ENCODE measurements at places on chromosomes 5 and 9.

DNA sequence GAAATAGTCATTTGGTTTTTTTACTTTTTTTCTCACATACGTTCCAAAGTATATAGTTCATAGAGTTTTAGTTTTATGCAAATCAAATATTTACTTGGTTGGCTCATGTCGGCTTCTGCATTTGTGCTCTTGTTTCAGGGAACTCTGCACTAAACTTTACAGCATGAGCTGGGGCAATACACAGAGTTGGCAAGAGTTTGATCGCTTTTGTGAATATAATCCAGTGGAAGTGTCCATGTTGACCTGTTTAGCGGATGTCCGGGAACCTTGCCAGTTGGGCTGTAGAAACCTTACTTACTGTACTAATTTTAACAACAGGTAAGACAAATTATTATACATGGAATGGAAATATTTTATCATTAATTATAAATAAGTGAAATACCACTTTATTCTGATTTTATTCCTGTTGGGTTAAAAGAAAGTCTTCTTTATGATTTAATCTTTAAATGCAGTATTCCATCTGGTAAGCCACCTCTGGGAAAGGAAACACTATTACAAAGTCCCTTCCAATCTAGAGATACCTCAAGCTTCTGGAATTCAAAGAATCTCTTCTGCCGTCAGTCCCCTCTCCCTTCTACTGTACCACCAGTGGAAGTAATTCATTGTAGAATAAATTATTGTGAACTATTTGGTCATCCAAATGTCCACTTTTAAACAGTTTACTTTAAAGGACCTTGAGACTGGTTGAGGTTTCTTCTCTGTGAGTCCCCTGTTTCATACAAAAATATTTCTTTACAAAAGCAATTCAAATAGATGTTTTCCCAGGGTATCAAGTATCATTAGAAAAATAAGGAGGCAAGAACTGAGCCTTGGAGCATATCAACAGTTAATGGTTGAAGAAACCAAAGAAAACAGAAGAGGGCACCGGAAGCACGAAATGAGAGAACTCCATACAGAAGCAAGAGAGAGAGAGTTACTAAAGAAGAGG is 45.2 kb upstream of the GLIPR2 start:
- no peak for DNase-seq

DNA sequence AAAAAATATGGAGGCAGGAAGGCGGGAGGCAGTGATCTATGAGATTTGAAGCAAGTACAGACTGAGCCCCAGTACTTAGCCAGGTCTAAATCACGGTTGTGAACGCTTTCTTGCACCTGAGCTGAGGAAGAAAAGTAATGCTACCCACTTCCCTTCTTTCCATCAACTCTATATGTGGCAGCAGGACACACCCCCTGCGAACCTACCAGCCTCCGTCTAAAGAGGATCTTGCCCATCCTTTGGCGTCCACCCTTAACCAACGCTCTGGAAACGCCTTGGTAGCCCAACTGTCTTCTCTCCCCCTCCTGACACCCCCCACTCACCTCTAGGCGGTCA is 545 bp downstream of the HMGCS1 start:
- DNase-seq = no peak

DNA sequence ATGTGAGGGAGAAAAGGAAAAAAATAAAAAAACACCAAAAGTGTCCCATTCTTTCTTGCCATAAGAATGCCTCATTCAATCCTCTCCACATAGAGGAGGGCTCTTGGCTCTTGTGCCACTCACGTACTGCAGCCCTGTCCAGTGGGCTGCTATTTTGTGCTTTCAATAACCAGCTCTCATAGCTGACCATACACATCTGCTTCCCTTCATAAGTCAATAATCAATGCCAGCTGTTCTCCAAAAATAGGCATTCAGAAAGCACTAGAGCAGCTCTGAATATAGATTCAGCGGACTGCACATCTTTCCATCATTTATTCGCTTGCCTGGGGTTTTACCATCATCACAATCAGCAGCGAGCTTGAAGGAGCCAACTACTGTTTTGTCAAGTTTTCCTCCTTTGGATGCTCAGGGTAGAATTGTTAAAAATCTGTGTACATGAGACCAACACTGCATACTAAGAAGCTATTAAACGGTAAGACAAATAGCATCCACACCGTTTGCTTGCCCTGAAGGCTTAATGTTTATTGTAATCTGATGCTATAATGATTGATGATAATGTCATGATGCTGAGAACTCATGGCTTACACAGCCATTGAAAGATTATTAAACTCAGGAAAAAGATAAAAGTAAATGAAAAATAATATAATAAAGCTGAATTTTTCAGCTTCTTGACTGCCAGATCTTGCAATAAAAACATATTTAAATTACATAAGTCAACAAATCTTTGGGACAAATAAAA is 80.0 kb downstream of the OXCT1 start:
- DNase-seq = no peak

DNA sequence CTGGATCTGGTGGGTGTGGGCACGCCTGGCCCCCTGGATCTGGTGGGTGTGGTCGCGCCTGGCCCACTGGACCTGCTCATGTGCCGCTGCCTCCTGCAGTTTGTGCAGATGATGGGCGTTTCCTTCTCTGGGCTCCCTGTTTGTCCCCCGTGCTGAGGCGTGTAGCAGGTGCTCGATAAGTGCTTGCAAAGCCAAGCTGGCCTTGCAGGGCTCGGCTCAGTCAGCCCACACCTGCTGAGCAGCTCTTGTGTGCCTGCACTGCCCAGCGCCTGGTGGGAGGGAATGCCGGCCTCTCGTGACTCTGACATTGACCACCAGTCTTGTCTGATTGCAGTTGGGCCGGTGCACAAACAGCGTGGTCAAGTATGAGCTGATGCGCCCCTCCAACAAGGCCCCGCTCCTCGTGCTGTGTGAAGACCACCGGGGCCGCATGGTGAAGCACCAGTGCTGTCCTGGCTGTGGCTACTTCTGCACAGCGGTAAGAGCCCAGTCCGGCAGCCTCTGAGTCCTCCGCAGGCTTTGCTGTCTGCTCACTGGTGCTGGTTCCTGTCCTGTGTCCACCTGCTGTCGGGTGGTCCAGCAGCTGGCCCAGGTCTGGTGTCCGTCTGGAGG is 102.7 kb upstream of the CACNA1B start:
- DNase-seq = no peak

DNA sequence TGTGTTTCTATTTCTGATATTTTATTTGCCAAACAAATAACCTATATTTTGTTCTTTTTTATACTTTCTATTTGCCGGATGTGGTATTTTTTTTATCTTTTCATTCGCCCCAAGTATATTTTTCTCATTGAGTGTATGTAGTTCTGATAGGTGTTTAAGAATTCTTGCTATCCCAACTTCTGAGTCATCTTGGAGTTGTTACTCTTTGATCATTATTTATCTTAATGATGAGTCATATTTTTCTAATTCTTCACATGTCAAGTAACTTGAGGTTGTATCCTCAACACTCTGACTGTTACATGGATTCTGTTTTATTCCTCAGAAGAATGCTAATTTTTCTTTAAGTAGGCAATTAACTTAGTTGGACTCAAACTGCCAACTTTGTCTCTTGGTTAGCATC is 498.1 kb downstream of the TLE1 start:
- no peak for DNase-seq

- DNase-seq = no peak
Measured at GRCh38 chr9:111715471-111715870, 54.1 kb downstream of the GNG10 start.

GRCh38 chr9:36163049-36163785 is 6.0 kb upstream of the CCIN start:
- no peak for DNase-seq

DNA sequence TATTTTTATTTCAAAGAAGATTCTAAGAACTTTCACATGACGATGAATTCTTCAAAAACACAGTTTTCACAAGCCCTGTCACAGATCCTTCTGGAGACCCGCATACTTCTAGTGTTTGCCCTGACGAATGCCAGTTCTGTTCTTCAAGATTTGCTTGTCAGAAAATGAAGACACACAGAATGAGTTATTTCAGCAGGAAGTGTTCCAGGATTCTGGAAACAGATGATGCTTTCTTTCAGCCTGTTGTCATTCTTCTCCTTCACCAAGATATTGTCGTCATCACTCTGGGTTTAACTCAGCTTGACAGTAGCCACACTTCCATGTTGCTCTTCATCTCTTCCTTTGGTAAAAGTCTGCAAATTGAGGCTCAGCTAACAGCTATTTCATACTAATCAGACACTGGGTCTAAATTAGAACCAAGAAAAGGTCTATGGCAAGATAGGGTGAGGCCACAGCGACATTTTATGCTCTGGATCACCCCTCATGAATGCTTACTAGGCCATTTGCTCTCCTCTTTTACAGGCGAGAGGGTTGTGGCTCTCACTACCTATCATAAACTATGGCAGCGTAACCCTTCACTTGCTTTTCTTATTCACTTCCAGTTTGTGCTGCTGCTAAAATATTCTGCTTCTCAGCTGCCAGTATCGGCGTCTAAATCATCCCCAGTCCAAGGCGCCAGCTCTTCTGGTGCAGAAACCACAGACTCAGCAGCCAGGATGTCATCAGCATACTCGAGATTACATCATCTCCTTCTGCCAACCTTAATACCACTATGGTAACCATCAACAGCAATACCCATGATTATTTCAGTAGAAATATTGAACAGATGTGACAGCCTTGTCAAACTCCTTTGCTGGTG is 159.6 kb upstream of the TBCA start:
- no peak for DNase-seq

- no peak for DNase-seq
Measured at GRCh38 chr5:6723122-6723815, 10.0 kb downstream of the TENT4A start.

DNA sequence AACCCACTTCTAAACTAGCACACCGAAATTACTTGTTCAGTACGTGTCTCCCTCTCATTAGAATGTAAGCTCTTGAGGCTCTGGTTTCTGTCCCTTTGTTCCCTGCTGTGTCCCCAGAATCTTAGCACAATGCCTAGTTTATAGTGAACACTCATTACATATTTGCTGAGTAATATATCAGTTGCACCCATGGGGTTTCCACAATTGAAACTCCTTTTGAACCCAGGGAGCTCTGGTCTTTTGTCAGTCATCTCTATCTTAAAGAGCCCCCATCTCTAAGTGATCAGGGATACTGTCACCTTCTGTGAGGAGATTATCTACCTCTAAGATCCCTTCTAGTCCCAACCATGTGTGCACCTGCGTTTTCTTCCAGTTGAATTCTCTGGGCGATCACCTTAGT is 12.8 kb downstream of the CAMK4 start:
- DNase-seq = peak; percentile 75

Measured in NCI-H1436 (cell line).